NCI-H2081 (cell line): ENCODE measurements at places on chromosomes 3 and 15.

DNA sequence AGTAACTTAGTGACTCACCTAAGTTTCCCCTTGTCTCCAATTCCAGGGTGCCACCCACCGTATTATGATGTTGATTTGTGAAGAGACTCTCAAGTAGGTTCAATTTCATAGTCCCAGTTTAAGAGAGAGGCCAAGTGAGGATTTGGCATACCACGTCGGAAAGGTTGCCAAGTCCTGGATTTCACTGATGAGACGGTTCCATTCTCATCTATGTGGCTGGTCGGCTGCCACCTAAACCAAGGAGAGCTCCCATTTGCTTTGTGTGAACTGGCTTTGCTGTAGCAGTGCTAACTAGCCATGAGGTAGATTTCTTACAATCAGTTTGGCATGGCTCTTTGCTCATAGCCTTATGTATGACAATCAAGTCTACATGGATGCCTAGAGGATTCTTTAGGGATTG lies 653.6 kb downstream of the NLGN1 start:
- DNase-seq = no peak

DNA sequence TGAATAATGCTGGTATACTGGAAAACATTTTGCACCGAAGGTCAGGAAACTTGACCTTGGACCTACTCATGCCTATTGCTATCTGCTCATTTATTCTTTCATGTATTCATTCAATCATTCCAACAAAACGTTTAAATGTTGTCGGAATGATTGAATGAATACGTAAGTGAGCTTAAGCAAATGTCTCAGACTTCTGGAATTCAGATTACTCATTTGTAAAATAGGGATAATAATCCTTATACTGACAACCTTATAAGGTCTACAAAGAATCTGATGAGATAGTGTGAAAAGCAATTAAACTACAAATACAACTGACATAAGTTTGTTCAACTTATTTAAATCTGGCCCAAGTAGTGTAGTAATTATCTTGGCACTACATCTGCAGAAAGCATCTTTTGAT lies 288.7 kb downstream of the WDR72 start:
- no peak for DNase-seq

DNA sequence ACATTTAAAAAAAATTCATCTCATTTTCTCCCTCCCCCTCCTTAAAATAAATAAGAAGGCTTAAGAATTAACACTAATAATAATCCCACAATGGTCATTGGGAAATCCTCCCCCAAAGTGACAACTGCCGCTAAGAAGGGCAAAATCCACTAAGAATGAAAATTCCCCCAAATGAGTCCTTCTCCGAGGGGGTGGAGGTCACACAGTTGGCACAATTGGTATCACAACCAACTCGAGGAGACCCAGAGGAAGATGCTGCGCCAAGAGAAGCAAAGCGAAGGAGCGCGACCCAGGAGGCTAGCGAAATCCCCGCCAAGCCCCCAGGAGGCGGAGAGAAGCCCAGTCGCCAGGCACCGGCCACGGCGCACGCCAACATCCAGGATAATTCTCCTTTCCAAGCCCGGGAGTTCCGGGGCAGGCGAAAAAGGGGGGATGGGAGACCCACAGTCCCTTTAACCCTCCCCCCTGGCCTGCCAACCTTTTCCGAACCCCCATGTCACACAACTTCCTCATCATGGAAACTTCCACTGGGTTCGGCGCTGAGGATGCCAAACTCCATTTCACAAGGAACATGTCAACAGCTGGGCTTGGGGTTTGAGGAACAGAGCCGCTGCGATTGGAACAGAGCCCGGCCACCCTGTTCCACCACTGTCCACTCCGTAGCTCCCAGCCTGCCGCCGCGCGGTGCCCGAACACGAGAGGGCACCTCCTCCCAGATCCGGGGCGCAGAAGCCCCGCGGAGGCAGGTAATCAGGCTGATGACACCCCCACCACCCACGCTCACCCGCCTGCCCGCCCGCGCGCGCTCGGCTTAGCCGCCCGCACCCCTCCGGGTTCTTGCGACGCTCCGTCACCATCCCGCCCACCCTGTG lies 668 bp downstream of the THRB start:
- DNase-seq = no peak

DNA sequence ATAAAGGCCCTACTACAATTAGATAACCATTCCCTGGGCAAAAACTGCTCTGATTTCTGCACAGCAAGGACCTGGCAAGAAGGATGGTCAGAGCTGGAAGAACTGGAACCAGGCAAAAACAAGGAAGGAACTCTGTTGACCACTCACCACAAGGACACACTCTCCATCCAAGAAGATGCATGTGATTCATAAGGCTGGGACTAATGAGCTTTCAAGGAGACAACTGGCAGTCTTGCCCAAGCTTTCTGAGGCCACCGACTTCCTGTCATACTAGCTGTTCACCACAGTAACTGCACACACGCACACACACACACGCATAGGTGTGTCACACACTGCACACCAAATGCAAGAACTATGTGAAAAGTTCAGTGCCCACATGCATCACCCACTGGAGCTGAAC lies 256.6 kb downstream of the OCA2 start:
- DNase-seq = no peak

DNA sequence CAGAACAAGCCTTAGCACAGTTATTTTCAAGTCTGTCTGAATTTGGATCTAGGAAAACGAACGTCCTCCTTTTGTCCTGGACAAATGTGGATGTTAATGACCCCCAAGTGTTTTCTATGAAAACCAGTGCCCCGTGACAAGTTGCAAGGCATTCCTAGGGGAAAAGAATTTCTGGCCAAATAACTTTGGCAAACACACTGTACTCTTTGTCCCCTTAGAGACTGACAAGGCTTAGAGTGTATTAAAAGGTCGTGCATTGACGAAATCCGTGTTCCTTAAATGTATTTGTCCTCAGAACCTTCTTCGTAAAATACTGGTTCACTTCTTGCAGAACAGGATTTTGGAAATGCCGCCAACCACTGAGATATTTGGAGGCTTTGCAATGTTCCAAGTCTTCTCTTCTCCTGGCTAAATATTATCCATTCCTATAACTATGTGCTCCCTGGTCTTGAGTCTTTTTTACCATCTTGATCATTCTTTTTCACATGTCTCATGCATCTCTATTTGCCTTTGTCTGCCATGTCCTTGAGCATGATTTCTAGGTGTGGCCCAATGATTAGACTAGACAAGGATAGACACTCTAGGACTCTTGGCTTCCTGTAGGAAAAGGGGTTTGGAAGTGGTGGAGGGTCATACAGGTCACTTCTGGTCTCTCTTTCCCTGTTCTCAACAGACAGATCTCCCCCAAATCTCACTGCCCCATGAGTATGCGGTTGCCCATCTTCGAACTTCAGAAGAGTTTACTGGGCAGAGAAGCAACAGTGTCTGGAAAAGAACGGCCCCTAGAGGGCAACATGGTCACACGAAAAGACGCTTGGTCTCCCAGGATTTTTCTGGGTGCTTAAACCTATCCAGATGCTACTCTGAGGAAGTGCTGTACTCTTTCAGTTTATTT lies 117.5 kb downstream of the EDEM1 start:
- peak; percentile 28 for DNase-seq

GRCh38 chr3:114175204-114175987 lies 3.5 kb downstream of the DRD3 start:
- no peak for DNase-seq

- DNase-seq = no peak
These were observed 206.8 kb upstream of the TGFBR2 start for GRCh38 chr3:30399394-30400181.

DNA sequence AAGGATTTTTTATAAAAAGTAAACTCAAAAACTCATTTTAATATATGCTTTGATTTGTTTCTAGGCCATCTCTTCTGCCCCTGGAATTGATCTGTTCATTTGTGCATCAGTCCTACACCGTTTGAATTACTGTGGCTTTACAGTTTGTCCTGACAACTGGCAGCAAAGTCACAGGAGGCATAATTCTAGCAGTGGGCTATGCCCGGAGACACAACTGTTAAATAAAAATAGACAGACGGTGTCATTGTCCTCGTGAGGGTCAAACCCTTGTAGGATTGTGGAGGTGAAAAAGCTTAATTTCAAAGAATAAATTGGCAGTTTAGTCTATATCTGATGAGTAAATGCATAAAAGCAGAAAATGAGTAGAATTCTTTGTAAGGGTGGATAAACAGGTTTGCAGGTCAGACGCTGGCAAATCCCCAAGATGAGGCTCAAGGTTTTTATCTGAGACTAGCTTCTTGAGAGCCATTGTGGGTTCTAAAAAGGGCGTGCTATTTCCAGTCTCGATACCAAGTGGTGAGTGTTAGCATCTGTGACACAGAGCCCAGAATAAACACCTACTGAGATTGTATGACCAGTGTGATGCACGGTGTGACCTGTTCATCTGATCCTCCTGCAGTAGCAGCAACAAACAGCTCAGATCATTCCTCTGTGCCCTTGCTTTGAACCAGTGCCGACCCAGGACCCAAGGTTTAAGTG lies 51.5 kb upstream of the SLCO3A1 start:
- no peak for DNase-seq

- no peak for DNase-seq
These were observed 55.8 kb downstream of the SUMF1 start for GRCh38 chr3:4411236-4411635.

- DNase-seq = no peak
These were observed 19.8 kb upstream of the RAB7A start for GRCh38 chr3:128706086-128706615.

DNA sequence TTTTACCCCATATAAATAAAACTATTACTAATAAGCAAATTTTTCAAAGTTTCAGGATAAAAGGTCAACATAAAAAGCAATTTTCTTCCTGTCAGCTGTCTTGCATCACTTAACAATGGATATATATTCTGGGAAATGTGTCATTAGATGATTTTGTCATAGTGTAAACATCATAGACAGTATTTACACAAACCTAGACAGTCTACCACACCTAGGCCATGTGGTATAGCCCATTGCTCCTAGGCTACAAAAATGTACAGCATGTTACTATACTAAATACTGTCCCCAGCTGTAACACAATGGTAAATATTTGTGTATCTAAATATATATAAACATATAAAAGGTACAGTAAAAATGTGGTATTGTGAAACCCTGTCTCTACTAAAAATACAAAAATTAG lies 156.7 kb downstream of the ANO10 start:
- DNase-seq = peak; percentile 41
